Neural crest cell (in vitro differentiated cells): ENCODE measurements at places on chromosomes 7 and 10. TPM values are rescaled to one million over a fixed set of nuclear protein-coding genes. Genes with fewer than 3 reads are reported as not detected.
A peak's percentile ranks its signal among the peaks of the same experiment; 100 is the strongest.

DNA sequence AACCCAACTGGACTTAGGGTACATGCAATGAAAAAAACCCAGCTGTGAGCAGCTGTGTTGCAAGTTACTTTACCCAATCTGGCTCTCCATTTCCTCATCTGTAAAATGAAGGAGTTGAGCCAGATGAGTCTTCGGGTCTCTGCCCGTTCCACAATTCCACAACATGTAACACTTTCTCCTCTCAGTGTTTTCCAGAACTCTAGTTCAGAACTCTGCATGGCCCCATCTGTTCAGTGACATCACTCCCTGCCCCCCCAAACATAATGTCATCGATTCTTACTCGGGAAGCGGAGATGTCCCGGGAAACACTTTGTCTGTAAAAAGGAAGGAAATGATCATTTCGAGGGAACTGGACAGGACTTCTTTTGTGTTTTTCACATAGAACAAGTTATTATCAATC, 2.5 kb downstream of the SH3PXD2A start:
- peaks cover 5% of the 10 kb centered on the region for H3K27me3 ChIP-seq
- H3K27ac ChIP-seq, result no peak overlapping the region
- H3K4me1 ChIP-seq, result peaks cover 74% of the 10 kb centered on the region
- H3K36me3 ChIP-seq, result peaks cover 2% of the 10 kb centered on the region
- no peak for DNase-seq
- H3K4me3 ChIP-seq, result peak overlapping the region; percentile 95

DNA sequence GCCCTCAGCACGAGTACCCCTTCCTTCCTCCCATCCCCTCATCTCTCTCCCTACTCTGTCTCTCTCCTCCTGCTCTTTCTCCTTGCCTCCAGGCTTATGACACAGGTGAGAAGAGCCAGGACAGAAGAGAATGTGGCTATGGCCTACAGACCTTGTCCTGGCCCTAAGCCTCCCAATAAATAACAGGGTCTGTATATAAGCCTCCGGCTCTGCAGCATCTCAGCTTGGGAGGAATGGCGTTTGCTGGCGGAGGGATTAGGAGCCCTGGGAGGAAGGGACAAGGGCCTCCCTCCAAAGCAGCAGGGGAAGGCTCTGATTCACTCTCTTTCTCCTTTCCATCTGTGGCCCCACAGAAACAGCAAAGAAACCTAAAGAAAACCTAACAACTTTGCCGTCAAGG, 45.8 kb downstream of the COL13A1 start:
- H3K4me3 ChIP-seq, result peak overlapping the region; percentile 47
- no peak for DNase-seq
- H3K27ac ChIP-seq, result no peak overlapping the region
- no peaks in the 10 kb centered on the region for H3K36me3 ChIP-seq
- H3K4me1 ChIP-seq, result peaks cover 69% of the 10 kb centered on the region

DNA sequence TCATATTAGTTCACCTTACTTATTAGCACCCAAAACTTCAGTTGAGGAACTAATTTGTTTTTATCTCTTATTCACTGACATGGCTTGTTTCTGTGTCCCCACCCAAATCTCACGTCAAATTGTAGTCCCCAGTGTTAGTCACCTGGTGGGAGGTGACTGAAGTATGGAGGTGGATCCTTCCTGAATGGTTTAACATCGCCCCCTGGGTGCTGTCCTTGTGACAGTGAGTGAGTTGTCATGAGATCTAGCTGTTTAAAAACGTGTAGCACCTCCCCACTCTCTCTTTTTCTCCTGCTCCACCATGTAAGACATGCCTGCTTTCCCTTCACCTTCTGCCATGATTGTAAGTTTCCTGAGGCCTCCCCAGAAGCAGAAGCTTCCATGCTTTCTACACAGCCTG, 75.0 kb upstream of the HECTD2 start:
- no peak for DNase-seq
- peaks cover 16% of the 10 kb centered on the region for H3K4me1 ChIP-seq
- no peaks in the 10 kb centered on the region for H3K36me3 ChIP-seq
- no peak overlapping the region for H3K27ac ChIP-seq
- no peaks in the 10 kb centered on the region for H3K27me3 ChIP-seq

- no peak for DNase-seq
- no peak overlapping the region for H3K27ac ChIP-seq
- no peak overlapping the region for H3K4me3 ChIP-seq
- H3K36me3 ChIP-seq, result no peaks in the 10 kb centered on the region
- peaks cover 9% of the 10 kb centered on the region for H3K27me3 ChIP-seq
Observed at GRCh38 chr7:484356-485101, 35.1 kb downstream of the PDGFA start.

GRCh38 chr7:90580051-90580450, 16.1 kb upstream of the CDK14 start:
- no peaks in the 10 kb centered on the region for H3K36me3 ChIP-seq
- no peaks in the 10 kb centered on the region for H3K27me3 ChIP-seq
- no peak overlapping the region for H3K4me3 ChIP-seq
- DNase-seq, result no peak
- no peaks in the 10 kb centered on the region for H3K4me1 ChIP-seq

DNA sequence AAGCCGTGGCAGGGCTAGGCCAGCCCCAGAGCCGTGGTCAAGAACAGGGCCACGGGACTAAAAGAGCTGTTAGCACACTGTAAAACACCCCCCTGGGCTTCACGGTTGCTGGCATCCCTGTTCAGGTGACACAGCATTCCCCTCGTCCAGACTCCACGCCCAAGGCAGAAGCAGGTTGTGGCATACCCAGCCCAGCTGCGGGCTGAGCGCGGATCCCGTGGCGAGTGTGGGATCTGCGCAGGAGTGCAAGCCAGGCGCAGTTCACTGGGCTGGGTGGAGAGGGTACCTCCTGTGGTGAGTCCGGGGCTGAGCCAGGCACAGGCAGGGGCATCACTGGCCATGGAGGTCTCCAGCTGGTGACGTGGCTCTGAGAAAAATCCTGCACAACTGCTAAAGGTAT, 199.1 kb downstream of the FZD1 start:
- H3K36me3 ChIP-seq, result no peaks in the 10 kb centered on the region
- H3K4me3 ChIP-seq, result no peak overlapping the region
- H3K4me1 ChIP-seq, result no peaks in the 10 kb centered on the region
- H3K27me3 ChIP-seq, result no peaks in the 10 kb centered on the region
- no peak for DNase-seq
- H3K27ac ChIP-seq, result no peak overlapping the region

DNA sequence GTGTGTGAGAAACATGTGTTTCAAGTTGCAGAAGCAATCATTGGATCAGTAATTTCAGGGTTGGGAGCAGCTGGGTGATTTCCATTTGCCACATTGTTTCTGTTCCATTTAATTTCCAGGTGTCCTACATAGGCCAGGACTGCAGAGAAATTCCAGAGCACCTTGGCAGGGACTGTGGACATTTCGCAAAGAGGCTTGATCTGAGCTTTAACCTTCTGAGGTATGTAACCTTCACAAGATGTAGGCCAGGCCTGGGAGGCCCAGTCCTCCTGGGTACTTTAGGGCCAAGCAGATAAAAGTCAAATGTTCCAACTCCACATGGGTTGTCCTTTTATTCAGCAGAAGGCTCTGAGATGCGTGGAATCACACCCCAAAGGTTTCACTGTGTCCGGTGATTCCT, 6.9 kb downstream of the LRMDA start:
- no peak for DNase-seq
- H3K27ac ChIP-seq, result no peak overlapping the region
- H3K4me3 ChIP-seq, result no peak overlapping the region
- peaks cover 10% of the 10 kb centered on the region for H3K36me3 ChIP-seq
- H3K27me3 ChIP-seq, result peaks cover 8% of the 10 kb centered on the region

DNA sequence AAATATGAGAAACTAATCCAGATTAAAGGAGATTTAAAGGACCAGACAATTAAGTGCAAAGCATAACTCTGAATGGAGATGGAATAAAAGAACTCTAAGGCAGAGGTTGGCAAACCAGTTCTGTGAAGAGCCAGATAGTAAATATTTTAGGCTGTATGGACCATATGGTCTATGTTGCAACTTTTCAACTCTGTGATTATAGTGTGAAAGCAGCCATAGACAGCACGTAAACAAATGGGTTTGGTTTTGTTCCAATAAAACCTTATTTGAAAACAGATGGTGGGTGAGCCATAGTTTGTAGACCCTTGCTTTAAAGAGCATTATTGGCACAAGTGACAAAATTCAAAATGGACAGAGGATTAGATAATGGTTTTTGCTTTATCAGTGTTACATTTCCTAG, 884.1 kb downstream of the CCSER2 start:
- H3K27me3 ChIP-seq, result no peaks in the 10 kb centered on the region
- H3K27ac ChIP-seq, result no peak overlapping the region
- H3K4me3 ChIP-seq, result no peak overlapping the region
- no peak for DNase-seq
- H3K36me3 ChIP-seq, result no peaks in the 10 kb centered on the region

- no peak overlapping the region for H3K27ac ChIP-seq
- no peaks in the 10 kb centered on the region for H3K27me3 ChIP-seq
- no peak overlapping the region for H3K4me3 ChIP-seq
- H3K4me1 ChIP-seq, result peaks cover 5% of the 10 kb centered on the region
- DNase-seq, result peak; percentile 46
Observed at GRCh38 chr7:134016223-134016941, 110.8 kb upstream of the LRGUK start.

DNA sequence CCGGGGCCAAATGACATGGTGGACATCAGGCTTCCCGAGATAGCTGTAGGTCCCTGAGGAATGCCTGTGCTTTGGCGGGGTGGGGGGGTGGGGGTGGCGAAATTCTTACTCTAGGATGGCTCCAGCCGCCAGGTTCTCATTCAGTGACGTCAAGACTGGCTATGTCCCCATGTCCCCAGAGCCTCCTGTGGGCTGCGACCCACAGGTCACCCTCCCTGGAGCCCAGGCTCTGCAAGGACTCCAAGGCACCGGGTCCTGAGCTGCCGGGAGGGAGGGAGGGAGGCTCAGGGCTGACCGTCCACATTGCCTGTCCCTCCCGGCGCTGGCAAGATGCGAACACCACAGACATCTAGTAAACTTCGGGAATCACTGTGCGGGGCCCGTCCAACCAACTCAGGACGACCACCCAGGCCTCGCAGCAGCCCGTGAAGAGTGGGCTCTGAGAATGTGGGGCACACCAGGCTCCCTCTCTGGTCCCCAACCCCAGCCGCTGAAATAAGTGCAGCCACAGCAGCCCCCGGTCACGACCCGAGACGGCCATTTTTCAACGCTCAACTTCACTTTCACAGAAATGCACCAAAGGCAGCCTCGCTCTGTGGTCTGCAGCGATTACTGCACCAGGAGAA, 12.6 kb downstream of the GPR146 start:
- no peak for DNase-seq
- no peak overlapping the region for H3K27ac ChIP-seq
- H3K4me1 ChIP-seq, result peaks cover 10% of the 10 kb centered on the region
- H3K36me3 ChIP-seq, result no peaks in the 10 kb centered on the region
- H3K4me3 ChIP-seq, result no peak overlapping the region

- no peaks in the 10 kb centered on the region for H3K36me3 ChIP-seq
- no peaks in the 10 kb centered on the region for H3K27me3 ChIP-seq
- no peaks in the 10 kb centered on the region for H3K4me1 ChIP-seq
- no peak for DNase-seq
Observed at GRCh38 chr10:44774676-44775401, 136.3 kb upstream of the TMEM72 start.

- H3K27me3 ChIP-seq, result no peaks in the 10 kb centered on the region
- H3K36me3 ChIP-seq, result no peaks in the 10 kb centered on the region
- no peak overlapping the region for H3K27ac ChIP-seq
Observed at GRCh38 chr7:117082647-117083046, 129.3 kb downstream of the ST7 start.

GRCh38 chr7:117780832-117781231, 92.4 kb downstream of the CTTNBP2 start:
- no peak overlapping the region for H3K27ac ChIP-seq
- H3K4me3 ChIP-seq, result no peak overlapping the region
- H3K36me3 ChIP-seq, result peaks cover 4% of the 10 kb centered on the region
- no peak for DNase-seq
- H3K4me1 ChIP-seq, result no peaks in the 10 kb centered on the region

- peak overlapping the region; percentile 84 for H3K4me3 ChIP-seq
- peaks cover 17% of the 10 kb centered on the region for H3K4me1 ChIP-seq
- H3K27ac ChIP-seq, result peak overlapping the region; percentile 40
Observed at GRCh38 chr7:19117870-19118608, 603 bp upstream of the TWIST1 start.

DNA sequence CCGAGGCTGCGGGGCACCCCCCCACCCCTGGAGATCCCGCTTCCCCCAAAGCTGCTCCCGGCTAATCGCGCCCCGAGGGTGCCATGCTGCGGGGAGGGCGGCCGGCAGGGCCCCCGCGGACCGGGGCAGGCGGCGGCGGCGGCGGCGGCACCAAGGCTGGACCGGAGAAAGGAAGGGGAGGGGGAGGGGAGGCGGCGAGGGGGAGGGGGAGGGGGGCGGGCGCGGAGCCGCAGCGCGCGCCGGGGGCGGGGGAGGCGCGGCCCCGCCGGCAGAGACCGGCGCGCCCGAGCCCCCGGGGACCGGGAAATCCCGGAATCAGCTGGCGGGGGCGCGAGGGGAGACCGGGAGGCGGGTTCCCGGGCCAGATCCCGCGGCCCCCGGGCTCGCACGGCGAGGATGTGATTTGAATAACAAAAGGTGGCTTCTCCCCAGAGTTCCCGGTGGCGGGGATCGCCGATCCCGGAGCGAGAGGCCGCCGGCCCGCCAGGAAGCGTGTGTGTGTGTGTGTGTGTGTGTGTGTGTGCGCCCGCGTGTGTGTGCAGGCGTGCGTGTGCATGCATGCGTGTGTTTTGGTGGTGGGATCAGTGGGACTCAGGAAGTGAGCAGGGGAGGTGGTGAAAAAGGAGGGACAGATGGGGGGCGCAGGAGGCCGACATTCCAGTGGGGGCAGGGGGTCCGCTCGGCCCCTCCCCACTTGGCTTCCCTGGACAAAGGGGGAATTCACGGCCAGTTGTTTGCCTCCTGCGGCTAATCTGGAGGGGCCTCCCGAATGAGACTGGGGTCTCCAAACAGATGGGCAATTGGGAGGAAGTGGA, 99.5 kb downstream of the HIP1 start:
- H3K4me3 ChIP-seq, result peak overlapping the region; percentile 94
- H3K27me3 ChIP-seq, result no peaks in the 10 kb centered on the region
- DNase-seq, result peak; percentile 62

OR2A42 gene
- 0.14 TPM in 1 of 2 replicates, not detected in the other for total RNA-seq

SP8 gene
- 33.7 and 34.1 TPM in 2 replicates for total RNA-seq

LIPK gene
- not detected in 2 replicates for total RNA-seq
